Left renal cortex interstitium (tissue), 4 donors: ENCODE measurements at places on chromosomes 12 and 14. TPM values are rescaled to one million over a fixed set of nuclear protein-coding genes. Genes with fewer than 3 reads are reported as not detected.

The FAM186B gene
- 3.2 TPM for polyA plus RNA-seq

The OR4Q2 gene
- not detected for polyA plus RNA-seq

The VRK1 gene
- 24.1 TPM for polyA plus RNA-seq

The CISTR gene
- 0.44 TPM for polyA plus RNA-seq

The NKX2-1 gene
- not detected for polyA plus RNA-seq

The GPR68 gene
- 1.7 TPM for polyA plus RNA-seq

The PTHLH gene
- 1.3 TPM for polyA plus RNA-seq

The PPP4R4 gene
- 0.25 TPM for polyA plus RNA-seq

The SLC39A9 gene
- 74.9 TPM for polyA plus RNA-seq

The AQP2 gene
- polyA plus RNA-seq, result 113 TPM

The IFNG-AS1 gene
- polyA plus RNA-seq, result 0.27 TPM

The SERPINA9 gene
- not detected for polyA plus RNA-seq

The GNB3 gene
- polyA plus RNA-seq, result 11.4 TPM

The PTMS gene
- polyA plus RNA-seq, result 694 TPM

The CPNE6 gene
- polyA plus RNA-seq, result not detected

The CDC42BPB gene
- polyA plus RNA-seq, result 75.8 TPM

The OVCH1 gene
- 0.31 TPM for polyA plus RNA-seq

The DPPA3 gene
- not detected for polyA plus RNA-seq

The ATP5F1B gene
- polyA plus RNA-seq, result 822 TPM

The INTS13 gene
- 31.8 TPM for polyA plus RNA-seq

The SLC6A12 gene
- polyA plus RNA-seq, result 18.4 TPM

The LRRC10 gene
- not detected for polyA plus RNA-seq
